ENCODE measurements at places on chromosomes 3 and 15.
A peak's percentile ranks its signal among the peaks of the same experiment; 100 is the strongest.

GRCh38 chr3:81650187-81650586, 111.3 kb downstream of the GBE1 start:
- DNase-seq, result no peak

- DNase-seq, result no peak
Observed at GRCh38 chr3:9779075-9779593, 9.4 kb upstream of the CAMK1 start.

DNA sequence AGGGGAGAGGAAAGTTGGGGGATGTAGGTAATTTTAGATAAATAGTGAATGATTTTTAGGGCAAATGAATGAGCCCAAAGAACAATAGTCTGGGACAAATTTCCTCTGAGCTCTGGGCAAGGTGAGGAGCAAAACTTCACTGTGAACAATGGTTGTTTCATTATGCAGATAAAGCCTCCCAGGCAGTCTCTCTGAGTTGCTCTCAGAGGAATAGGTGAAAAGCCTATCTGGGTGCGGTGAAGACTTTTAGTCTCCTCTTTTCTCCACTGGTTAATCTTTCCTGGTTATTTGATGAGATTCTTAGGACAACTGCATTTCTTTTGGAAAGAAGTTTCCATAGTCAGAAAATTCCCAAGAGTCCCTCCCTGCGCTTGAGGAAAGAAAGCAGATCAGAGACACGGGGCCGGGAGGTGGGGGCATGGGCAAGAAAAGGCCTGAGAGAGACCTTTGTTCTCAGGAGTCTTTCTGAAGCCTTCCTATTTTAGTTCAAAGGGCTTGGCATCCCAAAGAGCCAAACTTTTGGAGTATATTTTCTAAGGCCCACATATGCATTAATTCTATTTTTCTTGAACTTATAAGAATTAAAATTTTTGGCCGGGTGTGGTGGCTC, 353.6 kb upstream of the SLCO3A1 start:
- DNase-seq, result no peak

- DNase-seq, result no peak
Observed at GRCh38 chr3:11288786-11289637, 16.8 kb downstream of the ATG7 start.

GRCh38 chr3:179038216-179038898, 33.3 kb downstream of the ZMAT3 start:
- DNase-seq, result no peak

DNA sequence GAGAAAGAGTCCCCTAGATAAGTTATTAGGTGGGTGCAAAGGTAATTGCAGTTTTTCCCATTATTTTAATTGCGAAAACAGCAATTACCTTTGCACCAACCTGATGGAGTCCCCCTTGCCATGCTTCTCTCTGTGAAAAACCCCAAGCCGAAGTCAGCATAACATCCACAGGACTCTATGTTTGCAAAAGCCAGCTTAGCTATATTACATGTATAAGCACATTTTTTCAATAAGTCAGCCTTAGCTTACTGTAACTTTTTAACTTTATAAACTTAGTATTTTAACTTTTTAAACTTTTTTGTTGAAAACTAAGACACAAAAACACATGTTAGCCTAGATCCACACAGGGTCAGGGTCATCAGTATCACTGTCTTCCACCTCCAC, 21.4 kb upstream of the MUC20 start:
- no peak for DNase-seq

GRCh38 chr3:111690242-111690641, 95.1 kb upstream of the ZBED2 start:
- no peak for DNase-seq

GRCh38 chr3:107999215-107999775, 91.5 kb downstream of the CD47 start:
- no peak for DNase-seq

DNA sequence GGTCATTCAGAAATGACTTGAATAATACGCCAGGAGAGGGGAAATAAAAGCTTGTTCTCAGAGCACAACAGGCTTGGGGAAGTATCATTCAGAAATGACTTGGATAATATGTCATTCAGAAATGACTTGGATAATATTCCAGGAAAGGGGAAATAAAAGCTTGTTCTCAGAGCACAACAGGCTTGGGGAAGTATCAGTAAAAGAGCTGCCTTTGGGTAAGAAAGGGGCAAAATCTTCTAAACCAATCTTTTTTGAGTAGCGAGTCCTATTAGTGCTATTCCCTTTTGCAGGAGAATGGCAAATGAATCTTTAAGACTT, 20.9 kb downstream of the GABRR3 start:
- DNase-seq, result no peak

GRCh38 chr3:8848696-8849131, 79.3 kb upstream of the OXTR start:
- no peak for DNase-seq

DNA sequence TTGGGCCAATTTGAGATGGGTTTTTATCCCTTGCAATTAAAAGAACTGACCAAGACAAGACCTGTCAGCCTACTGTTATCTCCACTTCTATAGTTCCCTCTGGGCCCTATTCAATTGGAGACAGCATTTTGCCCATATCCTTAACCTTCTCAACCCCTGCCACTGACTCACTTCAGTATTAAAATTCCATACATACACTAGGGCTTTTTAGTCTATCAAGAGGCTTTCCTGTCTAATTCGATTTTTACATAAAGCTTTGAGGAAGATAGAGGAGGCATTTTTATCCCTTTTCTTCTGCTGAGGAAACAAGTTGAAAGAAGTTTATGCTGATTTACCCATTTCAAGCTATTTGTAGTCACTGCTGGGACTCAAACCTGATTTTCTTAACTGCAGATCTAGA, 51.1 kb downstream of the GTF2E1 start:
- DNase-seq, result no peak

DNA sequence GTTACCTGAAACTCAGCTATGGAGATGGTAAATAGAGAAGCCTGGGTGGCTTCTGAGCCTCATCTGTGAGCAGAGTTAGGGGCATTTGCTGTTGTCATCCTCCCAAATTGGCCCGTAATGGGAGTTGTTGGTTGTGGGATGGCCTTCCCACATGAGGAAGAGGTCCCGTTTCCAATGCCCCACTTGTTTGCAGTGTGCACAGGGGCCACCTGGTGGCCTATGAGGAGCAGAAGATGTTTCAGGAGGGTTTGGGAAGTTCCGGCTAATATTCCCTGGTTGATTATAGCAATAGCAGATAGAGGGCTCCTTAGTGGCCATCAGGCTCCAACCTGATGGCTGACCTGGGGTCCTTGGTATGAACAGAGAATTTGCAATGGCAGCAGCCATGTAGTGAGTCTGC, 1546.5 kb downstream of the OTOL1 start:
- DNase-seq, result no peak

GRCh38 chr3:169510693-169511010, 152.9 kb downstream of the MECOM start:
- no peak for DNase-seq

DNA sequence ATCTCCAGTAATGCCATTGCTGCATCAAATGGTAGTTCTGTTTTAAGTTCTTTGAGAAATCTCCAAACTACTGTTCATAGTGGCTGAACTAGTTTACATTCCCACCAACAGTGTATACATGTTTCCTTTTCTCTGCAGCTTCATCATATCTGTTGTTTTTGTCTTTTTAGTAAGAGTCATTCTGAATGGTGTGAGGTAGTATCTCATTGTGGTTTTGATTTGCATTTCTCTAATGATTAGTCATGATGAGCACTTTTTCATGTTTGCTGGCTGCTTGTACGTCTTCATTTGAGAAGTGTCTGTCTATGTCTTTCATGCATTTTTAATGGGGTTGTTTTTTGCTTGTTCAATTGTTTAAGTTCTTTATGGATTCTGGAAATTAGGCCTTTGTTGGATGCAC, 10.2 kb upstream of the GCSAM start:
- no peak for DNase-seq

DNA sequence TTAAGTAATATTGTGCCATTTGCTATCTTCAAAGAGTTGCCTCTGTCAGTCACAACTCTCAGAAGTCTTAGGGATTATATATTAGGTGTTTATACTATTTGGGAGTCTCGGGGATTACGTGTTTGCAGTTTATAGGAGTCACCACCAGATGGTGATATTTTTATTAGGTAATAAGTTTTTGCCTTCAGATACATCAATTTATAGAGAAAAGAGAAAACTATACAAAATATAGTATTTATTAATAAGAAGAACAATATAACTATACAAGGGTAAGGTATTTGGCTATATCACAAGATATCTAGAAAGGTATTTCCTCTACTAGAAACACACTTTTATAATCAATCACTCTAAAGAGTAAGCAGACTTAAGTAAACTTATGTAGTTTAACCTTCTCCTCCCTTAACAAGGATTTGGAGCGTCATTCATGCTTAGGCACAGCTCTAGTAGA, 10.7 kb upstream of the DHX36 start:
- no peak for DNase-seq

DNA sequence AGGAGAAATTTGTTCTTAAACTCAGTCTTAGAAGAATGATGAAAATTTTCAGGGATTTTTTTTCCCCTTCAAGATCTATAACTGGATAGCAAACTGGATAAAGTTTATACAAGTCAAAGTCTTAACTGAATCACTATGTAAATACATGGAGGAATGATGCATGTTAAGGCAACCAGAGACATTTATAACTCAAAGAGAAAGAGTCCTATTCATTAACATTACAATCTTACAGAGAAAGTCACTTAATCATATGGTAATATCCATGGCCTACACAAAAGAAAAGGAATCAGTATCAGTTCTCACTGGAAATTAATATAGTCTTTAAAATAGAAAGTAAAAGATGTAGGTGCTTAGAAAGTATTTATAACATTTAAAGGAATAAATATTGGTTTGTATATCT, 869.1 kb downstream of the TBL1XR1 start:
- DNase-seq, result no peak

GRCh38 chr3:124486324-124486723, 243.9 kb upstream of the UMPS start:
- no peak for DNase-seq

DNA sequence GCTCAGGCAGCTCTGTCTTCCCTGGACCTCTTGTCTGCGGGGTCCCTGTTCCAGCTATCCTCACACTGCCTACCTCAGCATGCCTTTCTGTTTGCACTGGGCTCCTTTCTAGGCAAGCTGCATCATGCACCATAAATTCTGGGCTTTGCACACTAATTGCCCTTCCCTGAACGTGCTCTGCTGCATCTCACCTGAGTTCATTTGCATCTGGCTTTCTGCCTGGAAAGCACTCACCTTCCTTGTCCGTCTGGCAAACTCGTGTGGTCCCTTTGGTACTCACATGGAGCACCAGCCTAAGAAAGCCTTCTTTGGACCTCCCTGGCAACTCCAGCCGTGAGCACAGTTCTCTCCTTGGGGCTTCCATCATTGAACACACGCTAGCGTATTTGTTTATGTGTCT, 365.6 kb downstream of the SV2B start:
- no peak for DNase-seq

GRCh38 chr3:6074952-6075351, 786.0 kb upstream of the GRM7 start:
- DNase-seq, result no peak

DNA sequence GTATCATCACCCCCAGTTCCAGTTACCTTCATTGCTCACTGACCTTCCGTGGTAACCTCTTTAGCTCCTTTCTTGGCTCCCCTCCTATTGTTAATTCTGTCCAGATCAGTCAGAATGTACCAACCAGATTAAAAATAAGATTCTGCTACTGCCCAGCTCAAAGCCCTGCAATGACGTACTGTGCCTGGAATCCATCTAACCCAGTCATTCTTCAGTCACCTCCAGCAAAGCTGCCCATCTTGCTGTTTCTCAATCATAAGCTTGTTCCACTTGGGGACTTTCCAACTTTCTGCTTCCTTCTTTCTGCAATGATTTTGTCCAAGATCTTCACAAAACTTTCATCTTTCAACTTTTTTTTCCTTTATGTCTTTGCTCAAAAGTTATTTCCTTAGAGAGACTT, 512.0 kb upstream of the ZNF385D start:
- DNase-seq, result no peak

DNA sequence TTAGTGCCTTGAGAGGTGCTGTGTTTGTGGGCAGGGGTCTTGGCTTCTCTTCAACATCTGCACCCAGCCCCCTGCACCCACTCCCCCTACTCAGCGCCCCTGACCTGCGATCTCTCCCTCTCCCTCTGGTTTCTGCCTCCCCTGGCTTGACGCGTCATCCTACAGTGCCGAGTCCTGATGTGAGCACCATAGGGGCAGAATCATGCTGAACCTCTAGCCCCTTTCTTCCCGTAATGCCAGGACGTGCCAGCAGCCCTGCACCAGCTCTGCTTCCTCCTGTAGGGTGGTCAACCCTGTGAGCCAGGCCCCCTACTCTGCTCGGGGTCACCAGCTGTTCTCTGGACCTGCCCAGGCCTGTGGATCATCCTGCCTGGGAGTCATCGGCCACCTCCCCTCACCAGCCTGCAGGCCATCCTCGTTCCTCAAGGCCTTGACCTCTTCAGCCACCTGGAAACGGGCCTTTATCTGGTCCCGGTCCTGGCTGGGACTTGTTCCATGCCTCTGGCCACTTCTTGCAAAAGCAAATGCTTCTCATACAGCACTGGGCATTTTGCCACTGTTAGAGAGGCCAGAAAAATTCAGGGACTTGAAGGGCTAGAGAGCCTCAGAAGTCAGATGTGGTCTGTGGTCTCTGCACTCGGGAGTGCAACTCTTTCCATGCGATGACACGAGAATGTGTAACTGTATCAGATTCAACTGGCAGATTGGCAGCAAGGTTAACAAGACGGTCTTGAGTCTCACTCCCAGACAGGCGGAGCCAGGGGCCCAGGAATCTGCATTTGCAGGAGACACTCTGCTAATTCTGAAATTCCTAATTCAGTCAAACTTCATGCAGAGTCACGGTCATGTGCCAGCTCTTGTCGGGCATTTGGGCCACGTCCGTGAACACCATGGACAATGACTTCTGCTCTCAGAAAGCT, 16.7 kb upstream of the KLF15 start:
- no peak for DNase-seq

GRCh38 chr15:100879464-100880138, at the start of gene ALDH1A3:
Gene ALDH1A3, plus strand, starts transcription at chr15:100879831. Its CDS starts 77 bp downstream, at chr15:100879908.
- peak; percentile 17 for DNase-seq

DNA sequence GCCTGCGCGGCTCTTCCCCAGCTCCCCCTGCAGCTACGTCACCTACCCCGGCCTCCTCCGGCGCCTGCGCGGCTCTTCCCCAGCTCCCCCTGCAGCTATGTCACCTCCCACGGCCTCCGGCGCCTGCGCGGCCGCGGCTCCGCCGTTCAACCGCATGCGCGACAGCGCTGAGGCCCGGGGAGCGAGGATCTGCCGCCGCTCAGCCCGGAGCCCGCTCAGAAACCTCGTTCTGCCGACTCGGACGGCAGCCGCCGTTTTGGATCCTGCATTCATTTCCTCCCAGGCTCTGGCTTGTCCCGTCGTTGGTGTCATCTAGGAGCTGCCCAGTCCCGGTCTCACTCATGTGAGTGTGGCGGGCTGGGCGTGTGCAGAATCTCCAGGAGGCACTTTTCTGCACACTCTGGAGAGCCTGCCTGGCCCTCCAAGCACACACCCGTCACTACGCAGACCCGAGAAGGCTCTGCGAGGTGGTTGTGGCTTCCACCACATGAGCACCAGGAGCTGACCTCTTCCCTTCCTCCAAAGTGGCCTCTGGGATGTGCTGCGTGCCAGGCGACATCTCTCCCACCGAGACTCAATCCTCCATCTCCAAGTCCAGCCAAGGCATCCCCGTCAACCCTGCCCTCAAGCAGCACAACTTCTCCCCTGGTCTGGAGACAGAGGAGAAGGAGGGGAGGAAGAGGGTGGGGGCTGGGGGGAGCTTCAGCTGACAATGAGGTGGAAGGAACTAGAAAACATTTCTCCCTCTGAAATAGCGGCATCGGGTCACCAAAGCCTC, 165.3 kb downstream of the CHSY1 start:
- no peak for DNase-seq
